ENCODE measurements at places on chromosomes 4 and X. TPM values are rescaled to one million over a fixed set of nuclear protein-coding genes. Genes with fewer than 3 reads are reported as not detected.

The TSPAN5 gene
- total RNA-seq: 19.6 TPM

The SPANXB1 gene
- not detected for total RNA-seq

DNA sequence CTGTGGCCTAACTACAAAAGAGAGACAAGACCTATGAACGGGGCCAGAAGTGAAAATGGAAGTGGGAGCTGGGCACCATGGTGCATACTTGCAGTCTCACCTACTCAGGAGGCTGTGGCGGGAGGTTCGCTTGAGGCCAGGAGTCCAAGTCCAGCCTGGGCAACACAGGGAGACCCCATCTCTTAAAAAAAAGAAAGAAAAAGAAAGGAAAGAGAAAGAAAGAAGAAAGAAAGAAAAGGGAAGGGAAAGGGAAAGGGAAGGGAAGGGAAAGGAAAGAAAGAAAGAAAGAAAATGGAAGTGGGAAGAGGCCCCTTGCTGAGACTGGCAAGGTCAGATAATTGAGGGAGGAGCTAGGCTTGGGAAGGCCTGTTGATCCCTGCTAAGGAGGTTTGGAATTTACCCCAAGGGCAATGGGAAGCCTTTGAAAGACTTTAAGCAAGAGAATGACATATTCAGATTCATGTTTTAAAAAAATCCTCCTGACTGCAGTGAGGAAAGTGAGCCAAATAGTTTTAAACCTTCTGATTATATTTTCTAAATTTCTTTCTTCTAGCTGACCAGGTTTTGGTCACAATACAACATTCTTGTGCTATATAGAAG is 17.7 kb upstream of the HERC5 start:
- H3K4me3 ChIP-seq: no peak overlapping the region
- peaks cover 3% of the 10 kb centered on the region for H3K36me3 ChIP-seq
- no peaks in the 10 kb centered on the region for H3K4me1 ChIP-seq
- H3K27me3 ChIP-seq: no peaks in the 10 kb centered on the region

DNA sequence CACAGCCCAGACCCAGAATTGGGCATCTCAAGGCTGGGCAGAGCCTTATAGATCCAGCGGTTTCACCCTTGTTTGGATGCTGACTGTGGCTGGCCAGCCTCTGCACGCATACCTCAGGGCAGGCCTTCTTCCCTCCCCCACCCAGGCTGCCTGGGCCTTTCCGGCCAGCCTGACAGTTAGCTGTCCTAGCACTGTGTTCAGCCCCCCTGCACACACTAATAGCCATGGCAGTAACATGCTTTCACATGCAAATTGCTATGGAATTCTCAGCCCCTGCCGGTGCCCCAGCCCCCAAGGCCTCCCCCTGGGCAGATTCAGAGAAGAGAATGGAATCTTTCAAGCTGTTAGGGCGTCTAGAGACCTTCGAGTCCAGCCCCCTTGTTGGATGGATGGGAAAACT is 17.7 kb downstream of the EFNB1 start:
- DNase-seq: no peak
- no peaks in the 10 kb centered on the region for H3K27me3 ChIP-seq
- H3K4me1 ChIP-seq: no peaks in the 10 kb centered on the region

The SMIM10 gene
- total RNA-seq: 0.99 TPM

GRCh38 chr4:96164814-96165351 is 325.0 kb downstream of the PDHA2 start:
- no peak for DNase-seq
- no peak overlapping the region for H3K27ac ChIP-seq
- no peak overlapping the region for H3K4me3 ChIP-seq
- no peaks in the 10 kb centered on the region for H3K36me3 ChIP-seq
- no peaks in the 10 kb centered on the region for H3K27me3 ChIP-seq

The GSX2 gene
- total RNA-seq: not detected
